Fibroblast of skin of abdomen (primary cell): ENCODE measurements at places on chromosomes 2 and 18.

DNA sequence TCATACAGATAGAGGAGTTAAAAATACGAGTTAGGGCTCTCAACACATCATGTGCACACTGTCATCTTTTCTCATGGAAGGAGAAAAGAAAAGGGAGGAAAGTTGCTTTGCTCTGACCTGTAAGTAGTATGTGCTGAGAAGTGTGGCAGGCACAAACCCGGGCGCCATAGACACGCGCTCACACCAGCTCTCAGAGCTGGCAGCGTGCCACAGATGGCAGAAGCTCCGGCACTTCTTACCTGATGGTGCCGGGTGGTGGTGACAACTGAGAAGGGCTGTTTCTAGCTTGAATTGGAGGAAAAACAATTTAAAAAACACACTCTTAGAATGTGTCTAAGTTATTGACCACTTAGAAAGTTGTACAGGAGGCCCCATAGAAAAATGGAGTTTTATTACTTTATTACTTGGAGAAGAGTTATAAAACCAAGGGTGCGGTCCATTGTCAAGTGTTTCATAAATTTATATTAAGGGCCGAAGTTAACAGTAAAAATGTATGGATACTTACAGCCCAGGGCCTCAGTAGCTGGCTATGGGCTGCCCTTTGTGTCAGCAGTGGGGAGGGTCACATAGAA is 92.2 kb downstream of the DPP4 start:
- no peak for DNase-seq

DNA sequence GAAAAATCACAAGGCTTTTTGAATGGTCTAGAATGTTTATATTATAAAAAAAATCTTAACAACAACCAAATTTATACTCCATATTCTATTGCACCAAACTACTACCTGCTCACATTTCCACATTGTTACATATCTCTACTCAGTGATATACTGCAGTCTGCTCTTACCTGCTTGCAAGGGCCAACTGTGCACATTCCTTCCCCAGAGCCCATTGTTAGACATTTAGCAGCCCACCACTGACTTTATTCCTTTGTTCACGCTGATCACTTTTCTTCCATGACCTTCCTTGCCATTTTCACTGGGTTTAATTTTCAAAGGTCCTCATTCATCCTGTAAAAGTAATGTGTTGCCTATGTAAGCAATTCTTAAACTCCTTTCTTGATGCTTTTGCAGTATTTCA is 109.7 kb upstream of the KCNJ3 start:
- DNase-seq = no peak

DNA sequence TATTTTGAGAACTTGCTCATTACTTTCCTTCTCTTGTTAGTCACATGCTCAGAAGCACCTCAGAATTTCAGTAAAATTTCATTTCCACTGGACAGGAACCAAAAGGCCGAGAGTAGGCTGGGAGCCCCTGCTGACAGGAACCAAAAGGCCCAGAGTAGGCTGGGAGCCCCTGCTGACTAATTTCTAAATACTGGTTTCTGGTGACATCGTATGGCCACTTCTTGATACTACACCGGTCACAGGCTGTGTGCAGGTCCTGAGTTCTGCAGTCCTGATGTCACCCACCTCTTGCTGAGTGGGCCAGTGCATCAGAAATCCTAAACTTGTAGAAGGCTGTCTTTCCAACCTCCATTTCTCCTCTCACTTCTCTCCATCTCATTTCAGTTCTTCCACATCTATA is 17.7 kb upstream of the EN1 start:
- peak; percentile 70 for DNase-seq

DNA sequence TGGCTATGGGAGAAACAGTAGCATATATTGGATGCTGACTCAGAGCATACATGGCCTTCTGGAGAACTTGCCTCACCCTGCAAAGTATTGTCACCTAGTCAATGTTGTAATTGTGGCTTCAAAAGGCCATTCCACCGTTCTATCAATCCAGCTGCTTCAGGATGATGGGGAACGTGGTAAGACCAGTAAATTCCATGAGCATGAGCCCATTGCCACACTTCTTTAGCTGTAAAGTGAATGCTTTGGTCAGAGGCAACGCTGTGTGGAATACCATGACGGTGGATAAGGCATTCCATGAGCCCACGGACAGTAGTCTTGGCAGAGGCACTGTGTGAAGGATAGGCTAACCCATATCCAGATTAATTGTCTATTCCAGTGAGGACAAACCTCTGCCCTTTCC is 1300.1 kb upstream of the ACVR2A start:
- peak; percentile 10 for DNase-seq

DNA sequence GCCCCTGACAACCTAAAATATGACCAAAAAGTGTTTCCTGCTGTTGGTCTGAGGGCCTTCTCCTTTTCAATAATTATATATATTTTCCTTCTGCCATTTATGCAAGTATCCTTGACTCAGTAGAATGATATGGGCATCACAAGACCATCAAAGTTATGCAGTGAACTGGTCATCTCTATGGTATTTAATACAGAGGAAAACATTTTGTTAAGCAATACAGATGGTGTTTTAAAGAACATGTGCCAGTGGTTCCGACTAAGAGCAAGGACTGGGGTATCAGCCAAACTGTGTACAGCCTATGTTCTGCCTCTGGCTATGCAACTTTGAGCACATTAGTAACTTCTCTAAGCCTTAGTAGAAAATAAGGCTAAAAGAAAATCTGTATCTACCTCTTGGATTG is 179.0 kb downstream of the TRABD2A start:
- peak; percentile 72 for DNase-seq

DNA sequence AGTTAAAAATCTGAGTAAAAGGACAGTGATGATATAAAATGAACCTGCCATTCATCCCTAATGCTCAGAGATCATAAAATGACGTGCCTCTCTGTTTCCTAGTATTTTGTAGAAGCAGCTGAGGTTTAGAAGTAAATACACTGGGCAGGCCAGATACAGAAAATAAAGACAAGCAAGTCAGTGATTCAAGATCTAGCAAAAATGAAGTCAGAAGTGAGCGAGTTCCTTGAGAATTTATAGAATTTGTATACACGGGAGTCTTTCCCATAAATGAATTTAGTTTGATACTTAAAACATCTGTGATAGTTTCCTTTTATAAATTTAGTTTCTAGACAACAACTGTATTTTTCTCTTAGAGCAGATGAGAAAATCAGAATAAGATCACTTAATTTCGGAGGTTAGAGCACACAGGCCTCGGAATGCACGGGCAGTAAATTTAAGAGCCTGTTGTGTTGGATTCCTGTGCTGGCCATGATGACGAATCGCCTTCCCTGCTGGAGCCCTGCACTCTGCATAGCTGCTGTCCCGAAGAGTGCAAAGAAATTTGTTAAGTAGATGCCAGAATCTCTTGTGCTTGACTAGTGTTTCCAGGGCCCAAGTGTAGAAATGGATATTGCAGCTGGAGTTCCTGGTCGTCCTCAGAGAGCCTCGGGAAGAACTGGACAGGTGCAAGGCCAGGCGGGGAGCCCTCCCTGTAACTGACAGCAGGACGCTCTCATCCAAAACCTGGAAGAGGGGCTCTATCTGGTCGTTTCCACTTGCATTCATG is 83.7 kb upstream of the RBM44 start:
- DNase-seq = peak; percentile 51

- no peak for DNase-seq
These were observed 109.5 kb downstream of the GRB14 start for GRCh38 chr2:164511738-164512137.

- no peak for DNase-seq
These were observed 198.6 kb downstream of the CAMKMT start for GRCh38 chr2:44560352-44560751.

DNA sequence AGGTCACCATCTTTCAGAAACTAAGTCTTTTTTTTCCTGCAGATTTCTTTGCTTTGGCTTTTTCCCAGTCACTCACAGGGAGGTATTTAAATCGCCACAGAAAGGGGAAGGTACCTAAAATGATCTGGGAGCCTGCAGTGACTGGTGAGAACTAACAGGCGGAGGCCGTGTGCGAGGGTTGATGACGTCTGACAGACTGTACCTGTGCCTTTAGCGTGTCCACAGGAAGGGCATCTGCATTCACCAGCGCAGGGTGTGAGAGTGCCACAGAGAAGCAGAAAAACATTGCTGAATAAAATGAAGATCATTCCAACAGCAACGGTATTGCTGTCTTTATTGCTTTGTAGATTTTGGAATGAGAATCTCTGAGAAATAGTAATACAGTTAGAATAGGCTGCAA is 5.7 kb downstream of the CTDP1 start:
- DNase-seq = no peak

DNA sequence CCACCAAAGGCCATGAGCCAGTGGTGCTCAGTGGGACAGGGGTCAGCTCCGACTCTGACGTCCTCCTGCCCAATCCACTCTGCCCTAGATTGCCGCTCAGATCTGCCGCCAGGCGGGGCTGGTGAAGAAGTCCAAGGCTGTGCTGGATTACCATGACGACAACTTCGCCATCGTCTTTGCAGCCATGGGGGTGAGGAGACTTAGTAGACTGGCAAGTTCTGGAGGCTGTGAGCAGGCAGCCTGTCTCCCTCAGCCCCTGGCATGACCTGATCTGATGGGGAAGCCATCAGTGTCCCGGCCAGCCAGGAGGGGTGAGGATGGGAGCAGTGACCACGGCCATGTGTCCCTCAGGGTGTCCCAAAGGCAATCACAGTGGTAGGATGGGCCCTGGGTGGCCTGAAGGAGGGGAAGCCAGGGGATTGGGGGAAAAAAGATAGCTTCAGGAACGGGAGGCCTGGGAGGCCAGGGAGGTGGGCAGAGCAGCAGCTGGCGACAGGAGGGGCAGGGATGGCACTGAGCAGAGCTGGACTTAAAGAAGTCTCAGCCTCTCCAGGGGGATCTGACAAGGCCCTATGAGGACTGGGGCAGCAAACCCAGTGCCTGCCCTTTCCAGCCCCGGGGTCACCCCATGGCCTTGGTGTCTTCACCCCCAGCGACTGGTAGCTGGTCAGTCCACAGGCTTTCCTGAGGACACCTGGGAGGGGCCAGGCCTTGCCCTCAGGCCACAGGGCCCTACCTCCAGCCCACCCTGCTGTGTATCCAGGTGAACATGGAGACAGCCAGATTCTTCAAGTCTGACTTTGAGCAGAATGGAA is 17.4 kb upstream of the ANKRD53 start:
- no peak for DNase-seq
